ENCODE measurements at places on chromosomes 11 and 22.
A peak's percentile ranks its signal among the peaks of the same experiment; 100 is the strongest.

DNA sequence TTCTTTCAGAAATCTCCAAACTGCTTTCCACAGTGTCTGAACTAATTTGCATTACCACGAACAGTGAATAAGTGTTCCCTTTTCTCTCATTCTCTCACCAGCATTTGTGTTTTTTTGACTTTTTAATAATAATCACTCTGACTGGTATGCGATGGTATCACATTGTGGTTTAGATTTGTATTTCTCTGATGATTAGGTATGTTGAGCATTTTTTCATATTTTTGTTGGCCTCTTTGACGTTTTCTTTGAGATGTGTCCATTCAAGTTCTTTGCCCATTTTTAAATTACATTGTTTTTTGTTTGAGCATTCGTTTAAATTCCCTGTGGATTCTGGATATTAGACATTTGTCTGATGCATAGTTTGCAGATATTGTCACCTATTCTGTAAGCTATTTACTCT is 1639.6 kb upstream of the TENM4 start:
- DNase-seq: no peak

DNA sequence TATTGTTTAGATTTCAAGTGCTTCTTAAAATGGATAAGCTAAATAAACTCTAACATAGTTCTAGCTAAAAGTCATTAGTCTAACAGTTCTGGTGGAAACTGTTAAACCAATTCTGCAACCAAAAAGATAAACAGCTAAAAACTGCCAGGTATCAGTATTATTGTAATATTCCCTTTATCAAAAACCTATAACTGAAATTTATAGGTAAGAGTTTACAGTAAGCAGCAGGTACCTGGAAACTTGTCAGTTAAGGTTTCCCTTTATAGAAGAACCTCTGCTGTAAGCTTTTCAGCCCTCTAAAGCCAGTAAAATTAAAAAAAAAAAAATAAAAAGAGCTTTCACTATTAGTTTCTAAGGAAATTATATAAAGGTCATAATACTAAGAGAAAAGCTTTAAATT is 61.0 kb downstream of the LIF start:
- no peak for DNase-seq

- no peak for DNase-seq
Measured at GRCh38 chr22:25475257-25476022, 89.0 kb upstream of the GRK3 start.

- no peak for DNase-seq
Measured at GRCh38 chr11:78549624-78550409, 24.8 kb downstream of the NARS2 start.

DNA sequence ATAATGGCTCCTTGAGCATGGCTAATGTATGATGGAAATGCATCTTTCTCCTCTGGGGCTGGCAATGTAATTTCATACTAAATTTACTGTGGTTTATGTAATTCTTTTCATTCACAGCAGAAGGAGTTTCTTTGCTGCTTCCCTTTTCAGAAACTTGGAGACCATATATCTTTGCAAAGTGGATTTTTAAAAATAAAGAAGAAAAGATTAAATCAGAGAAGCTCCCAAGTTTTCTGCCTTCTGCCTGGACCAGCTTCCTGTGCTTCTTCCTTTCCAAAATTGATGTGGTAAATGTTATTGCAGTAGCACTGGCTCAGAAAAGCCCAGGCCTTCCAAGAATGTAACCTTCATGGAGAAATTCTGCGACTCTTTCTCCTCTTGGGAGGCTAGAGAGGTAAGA is 300.1 kb upstream of the NCAM1 start:
- no peak for DNase-seq

GRCh38 chr22:38291201-38291777 is 18.5 kb upstream of the TMEM184B start:
- no peak for DNase-seq

DNA sequence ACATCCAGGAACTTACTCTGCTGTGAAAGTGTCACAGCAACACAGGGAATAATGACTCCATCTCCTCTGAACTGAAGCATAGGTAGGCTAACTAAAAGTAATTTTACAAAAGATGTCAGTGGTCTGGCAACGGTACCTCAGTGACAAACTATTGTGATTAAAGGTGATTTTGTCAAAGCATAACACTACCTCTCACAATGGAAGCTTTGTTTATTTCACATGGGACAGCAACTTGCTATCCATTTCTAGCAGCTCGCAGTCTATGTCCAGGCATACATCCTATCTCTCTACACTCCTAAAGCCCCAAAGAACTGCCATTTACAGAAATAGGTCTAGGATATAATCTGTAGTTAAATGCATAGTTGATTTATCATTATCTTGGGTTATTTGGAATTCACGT is 163.0 kb downstream of the KIRREL3 start:
- DNase-seq: no peak

DNA sequence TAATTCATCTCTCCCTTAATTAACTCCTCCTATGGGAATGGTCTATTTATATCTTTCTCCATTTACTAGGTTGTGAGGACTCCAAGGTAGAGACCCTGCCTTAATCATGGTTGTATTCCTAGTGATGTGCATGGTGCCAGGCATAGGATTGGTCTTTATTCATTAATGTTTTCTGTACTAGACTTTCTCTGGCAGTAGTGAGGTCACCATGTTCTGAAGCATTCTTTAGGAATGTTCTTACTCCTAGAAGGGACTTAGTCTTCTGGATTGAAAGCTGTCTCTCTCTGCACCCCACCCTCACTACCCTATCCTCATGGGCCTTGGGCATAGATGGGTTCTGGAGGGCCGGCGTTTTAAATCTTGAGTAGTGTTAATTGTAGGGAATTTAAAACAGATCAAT is 10.6 kb upstream of the INSC start:
- DNase-seq: no peak

DNA sequence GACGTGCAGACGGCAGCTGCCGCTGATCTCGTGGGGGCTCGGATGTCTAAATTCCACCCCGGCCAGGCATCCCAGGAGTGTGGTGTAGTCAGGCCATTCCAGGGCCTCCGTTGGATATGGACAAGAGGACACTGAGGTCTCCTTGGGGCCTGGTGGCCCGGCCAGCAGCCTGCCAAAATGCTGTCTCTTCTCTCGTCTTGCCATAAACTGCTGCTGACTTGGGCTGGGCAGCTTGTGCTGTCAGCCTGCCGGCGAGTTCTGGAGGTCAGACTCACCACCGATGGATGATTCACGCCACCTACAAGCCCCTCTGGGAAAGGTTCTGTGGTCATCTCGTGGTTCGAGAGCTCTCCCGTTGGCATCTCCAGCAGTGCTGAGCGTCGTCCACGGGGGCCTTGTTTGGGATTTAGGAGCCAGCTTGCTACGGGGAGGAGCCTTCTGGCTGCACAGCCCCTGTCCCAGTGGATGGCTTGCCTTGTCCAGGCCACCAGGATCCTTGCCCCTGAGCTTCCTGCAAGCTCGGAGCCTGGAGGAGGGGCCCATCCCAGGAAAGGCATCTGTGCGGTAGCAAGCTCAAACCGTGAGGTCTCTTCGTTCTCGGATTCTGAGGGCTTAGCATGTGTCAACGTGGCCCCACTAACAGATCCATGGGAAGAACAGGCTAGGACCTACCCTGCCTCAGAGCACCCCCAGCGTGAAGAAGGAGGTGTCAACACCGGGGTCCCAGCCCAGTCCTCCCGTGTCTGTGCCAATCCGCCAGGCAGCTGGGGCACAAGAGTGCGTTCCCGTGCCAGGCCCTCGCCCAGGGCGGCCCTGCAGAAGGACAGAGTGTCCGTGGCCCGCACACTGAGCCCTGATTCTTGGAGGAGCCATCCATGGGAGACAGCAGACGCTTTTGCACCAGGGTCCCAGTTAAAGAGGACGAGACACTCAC is 1114.1 kb downstream of the BRD1 start:
- no peak for DNase-seq

GRCh38 chr11:28863422-28863821 is 755.2 kb downstream of the METTL15 start:
- DNase-seq: no peak

DNA sequence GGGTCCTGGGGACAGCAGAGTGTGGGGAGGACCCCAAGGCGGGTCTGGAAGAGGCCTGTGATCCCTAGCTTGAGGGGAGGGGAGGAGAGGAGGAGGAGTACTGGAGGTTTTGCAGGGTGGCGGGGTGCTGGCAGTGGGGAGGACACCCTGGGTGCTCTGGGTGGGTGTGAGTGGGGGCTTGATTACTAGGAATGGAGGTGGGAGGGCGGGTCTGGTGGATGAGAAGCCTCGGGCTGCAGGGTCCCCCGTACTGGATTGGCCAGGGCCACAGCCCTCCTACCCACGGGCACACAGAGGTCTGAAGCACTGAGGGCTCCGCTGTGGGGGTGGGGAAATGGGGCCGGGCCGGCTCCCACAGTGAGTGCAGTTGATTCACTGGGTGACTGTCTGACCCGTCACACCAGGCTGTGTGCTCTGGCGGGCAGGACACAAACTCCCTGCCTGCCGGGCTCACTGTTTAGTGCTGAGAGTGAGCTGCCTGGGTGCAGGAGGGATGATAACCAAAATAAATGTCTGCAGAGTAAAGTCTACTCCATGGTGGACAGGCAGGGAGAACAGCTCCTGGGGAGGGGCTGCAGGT is 114.2 kb downstream of the CACNA1I start:
- DNase-seq: no peak

DNA sequence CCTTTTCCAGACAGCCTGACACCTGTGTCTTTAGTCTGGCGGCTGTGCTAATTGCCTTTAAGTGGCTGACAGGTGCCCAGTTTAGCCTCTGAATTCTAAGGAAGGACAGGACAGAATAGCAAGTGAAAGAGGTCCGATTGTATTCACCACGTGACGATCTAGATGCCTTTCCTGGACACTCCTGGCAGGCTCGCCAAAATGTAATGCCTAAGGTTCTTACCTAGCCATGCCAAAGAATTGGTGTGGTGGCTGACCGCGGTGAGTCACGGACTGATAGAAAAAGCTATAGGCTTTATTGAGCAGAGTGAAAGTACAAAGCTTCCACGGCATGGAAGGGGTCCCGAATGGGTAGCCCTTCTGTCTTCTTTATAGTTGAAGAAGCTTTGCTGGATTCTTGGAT is 26.7 kb downstream of the ANKRD42 start:
- DNase-seq: no peak

DNA sequence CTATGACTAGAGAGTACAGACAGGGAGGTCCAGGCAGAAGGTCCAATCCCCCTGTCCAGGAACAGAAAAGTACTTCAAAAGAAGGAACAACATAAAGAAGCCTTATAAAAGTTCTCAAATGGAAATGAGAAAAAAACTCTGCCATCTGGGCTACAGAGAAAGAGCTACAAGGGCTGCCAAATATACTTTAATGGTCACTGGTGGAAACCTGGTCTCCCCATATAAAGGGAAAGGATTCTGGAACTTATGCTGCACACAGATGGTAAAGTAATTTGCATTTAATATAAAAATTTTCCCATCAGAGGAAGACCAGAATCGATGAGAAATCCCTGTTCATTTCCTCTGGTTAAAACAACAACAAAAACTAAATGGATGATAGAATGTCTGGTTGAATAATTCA is 119.4 kb upstream of the MTMR2 start:
- DNase-seq: no peak

GRCh38 chr22:23062616-23063538 is 7.4 kb upstream of the GNAZ start:
- no peak for DNase-seq

DNA sequence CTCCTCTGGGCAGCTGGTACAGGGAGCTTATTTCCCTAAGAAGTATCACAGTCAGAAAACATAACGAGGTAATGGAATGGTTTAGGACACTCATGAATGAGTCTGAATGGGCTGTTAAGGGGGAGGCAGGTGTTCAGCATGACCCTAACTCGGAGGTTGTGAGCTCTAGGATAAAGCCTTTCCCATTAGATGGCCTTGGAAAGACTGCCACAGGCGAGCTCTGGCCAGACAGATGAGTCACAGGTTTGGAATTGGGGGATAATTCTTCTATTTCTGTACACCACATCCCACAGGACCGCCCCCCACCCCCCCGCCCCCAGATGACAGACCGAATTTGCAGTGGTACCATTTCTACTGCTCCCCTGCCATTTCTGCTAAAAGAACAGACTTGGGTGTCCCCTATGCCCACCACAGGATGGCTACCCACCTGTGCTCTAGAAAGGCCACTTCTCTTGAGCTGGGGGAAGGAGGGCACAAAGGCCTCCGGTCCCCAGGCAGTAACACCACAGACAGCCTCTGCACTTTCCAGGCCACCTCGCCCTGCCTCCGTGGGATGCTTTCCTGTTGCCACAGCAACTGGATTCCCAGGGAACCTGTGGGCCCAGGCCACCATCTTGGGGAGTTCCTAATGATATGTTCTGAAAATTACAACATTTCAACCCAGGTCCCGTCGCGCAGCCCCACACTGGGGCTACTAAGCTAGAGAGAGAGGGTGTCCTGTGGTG is 76.7 kb downstream of the TRIM29 start:
- no peak for DNase-seq

- peak; percentile 45 for DNase-seq
Measured at GRCh38 chr22:46058591-46059519, 81.9 kb upstream of the WNT7B start.

- no peak for DNase-seq
Measured at GRCh38 chr11:73752216-73752867, 8.5 kb downstream of the RAB6A start.

GRCh38 chr11:102615894-102616432 is 9.2 kb downstream of the MMP20 start:
- no peak for DNase-seq

DNA sequence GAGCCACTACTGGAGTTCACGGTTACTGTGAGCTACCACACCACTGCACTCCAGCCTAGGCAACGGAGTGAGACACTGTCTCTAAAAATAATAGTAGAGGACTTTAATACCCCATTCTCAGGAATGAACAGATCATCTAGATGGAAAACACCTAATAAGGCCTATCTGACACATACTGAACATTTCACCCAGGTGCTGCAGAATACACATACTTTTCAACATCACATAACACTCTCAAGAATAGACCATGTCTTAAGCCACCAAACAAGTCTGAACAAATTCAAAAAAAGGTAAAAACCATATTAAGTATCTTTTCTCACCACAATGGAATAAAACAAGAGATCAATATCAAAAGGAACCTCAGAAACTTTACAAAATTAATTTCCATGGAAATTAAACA is 37.9 kb downstream of the DDIAS start:
- DNase-seq: no peak

GRCh38 chr11:42770444-42771065 is 541.2 kb upstream of the API5 start:
- DNase-seq: no peak

GRCh38 chr11:16015741-16016467 is 340.4 kb downstream of the SOX6 start:
- DNase-seq: no peak
